ENCODE measurements at places on chromosomes 3 and 15.

GRCh38 chr3:31180274-31180673, 285.8 kb upstream of the GADL1 start:
- no peak for DNase-seq

DNA sequence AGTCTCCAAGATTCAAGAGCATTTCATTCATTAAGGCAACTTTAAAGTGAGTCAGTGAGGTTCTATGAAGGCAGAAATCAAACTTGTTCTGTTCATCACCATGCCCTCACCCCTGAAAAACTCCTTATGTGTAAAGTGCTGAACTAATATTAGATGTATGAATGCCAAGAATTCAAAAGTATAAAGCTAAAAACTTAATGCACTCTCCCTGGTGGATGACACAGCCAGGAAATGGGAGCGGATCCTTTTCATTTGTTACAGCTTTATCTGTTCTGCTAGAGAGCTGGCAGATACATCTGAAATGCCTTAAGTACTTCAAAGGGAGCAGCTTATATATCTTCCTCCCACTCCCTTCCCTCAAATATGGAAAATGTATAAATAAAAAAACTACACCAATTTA, 8.2 kb downstream of the TXNRD3 start:
- no peak for DNase-seq

GRCh38 chr3:71406972-71407810, 176.3 kb downstream of the FOXP1 start:
- DNase-seq, result no peak

DNA sequence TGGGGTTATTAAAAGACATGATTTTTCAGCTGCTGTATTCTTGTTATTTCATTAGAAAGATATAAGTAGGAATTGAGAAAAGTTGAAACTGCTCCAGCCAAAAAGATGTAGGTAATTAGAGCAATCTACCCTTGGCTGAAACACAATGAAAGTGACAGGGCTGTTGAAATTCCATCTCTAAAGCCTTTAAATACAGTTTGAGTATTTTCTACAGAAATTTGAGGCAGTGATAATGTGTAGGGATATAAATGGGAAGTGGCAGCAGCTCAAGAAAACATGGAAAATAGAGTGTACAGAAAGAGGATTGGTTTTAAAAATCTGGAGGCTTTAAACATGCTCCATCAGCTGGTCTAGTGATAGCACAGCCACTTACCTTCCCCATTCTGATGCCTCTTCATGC, 22.8 kb upstream of the UNC13C start:
- DNase-seq, result no peak

- no peak for DNase-seq
Measured at GRCh38 chr3:4841776-4842440, 137.3 kb upstream of the BHLHE40 start.

DNA sequence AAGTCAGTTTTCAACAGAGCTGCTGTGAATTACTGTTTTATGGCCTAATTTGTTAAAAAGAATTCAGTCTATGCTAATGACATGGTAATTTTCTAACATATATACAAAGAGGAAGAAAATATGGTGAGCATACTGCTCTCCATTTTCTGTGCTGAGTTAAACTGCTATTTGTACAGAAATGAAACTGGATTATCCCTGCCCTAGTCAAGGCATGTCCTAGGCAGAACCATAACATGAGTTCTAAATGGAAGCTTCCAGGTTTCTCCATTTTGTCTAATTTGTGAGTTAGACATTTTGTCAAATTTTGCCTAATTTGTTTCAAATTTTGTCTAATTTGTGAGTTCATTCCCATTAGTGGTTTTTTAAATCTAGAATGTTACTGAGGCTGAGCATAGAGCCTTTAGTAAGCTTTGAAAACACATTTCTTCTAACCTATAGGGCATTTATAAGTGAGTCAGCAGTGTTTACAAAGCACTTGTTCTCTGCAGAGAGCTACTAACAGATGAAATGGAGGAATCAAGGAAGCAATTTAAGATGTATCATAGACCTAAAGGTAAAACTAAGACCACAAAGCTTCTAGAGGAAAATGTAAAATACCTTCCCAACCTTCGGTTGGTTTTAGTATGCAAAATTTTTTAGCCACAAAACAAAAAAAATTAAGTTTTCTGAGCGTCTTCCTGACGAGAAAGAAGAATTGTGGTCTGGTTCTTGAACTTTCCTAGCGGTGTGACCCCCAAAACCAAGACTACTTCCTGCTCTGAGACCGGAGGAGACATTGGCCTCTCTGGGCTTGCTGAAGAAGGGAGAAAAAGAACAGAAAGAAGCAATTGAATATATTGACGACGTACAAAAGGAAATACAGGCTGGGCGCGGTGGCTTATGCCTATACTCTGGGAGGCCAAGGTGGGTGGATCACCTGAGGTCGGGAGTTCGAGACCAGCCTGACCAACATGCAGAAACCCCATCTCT, 9.8 kb downstream of the P2RY14 start:
- DNase-seq, result peak; percentile 11

DNA sequence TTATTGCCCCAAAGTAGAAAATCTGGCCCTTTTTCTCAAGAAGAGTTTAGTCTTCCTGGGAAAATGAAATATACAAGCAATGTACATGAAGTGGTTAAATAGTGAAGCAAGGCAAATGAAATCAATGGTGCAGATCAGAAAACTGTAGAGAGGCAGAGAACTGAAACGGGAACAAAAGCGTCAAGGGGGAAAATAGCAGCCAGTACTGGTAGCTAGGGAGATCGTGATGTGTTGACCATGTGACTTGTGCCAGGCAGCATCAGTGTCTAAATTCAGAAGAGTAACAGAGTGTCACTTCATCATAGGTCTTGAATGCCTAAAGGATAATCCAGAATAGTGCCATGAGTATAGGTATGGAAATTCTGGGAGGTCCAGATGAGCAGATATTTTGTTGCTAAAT, 163.1 kb downstream of the CHL1 start:
- no peak for DNase-seq

GRCh38 chr3:88336894-88337293, 187.1 kb downstream of the C3orf38 start:
- DNase-seq, result no peak

DNA sequence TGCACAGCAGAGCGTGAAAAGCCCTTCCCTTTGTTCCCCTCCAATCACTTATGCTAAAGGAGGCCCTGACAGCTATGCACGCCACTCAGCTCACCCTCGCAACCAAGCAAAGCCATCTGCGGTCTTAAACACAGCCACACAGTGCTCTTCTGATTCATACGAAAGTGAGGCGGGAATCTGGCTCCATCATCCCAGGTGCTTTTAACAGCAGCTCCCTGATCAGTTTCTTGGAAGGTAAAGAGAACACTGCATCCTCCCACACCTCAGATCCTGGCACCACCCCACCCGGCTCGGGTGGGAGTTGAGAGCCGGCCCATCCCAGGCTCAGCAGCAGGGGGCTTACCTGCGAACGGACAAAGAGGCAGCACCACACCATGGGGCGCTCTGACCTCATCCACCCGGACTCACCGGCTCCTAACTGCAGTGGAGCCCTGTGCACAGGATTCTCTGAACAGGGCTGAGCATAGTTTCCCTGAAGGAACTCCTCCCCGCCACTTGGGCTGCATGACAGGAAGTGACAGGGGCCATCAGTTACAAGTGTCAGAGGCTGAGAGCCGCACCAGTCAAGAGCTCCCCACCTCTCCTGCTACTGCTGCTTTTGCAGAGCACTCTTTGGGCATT, 114.3 kb upstream of the ARHGEF3 start:
- peak; percentile 57 for DNase-seq

DNA sequence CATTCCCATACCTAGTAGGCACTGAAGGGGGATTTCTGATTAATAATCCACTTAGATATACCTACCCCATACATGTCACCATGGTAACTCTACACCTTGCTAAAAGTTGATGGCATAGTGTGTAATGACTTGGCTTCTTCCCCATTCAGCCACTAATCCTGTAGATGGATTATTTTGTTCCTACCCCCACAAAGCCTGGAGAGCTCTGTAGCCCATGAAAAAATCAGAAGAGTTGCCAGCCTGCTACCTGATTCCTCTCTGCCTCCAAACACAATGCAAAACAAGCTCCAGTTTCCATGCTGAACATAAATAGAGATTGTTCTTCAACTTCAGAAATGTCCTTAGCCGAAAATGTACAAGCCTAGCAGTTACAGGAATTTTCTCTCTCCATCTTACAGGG, 98.9 kb upstream of the PFN2 start:
- no peak for DNase-seq
